ENCODE measurements at places on chromosomes 5 and 9.

- DNase-seq = no peak
These were observed 101.4 kb downstream of the PPARGC1B start for GRCh38 chr5:149831492-149831891.

DNA sequence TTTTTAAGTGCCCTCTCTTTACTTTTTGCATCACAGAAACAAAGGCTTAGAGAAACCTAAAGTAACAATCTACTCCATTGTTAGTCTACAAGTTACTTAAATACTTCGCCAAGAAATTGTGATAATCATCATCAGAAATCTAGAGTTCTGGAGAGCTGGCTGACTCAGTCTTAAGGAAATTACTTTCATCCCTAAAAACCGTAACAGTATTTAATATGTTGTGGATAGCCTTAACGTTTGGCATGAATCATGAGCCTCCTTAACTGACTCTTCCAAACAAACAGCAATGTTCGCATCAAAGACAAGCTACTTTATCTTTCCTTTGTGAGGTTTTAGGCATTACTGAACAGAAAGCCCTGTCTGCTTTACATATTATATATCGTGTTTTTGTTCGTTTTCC, 128.7 kb downstream of the NIPBL start:
- DNase-seq = no peak

DNA sequence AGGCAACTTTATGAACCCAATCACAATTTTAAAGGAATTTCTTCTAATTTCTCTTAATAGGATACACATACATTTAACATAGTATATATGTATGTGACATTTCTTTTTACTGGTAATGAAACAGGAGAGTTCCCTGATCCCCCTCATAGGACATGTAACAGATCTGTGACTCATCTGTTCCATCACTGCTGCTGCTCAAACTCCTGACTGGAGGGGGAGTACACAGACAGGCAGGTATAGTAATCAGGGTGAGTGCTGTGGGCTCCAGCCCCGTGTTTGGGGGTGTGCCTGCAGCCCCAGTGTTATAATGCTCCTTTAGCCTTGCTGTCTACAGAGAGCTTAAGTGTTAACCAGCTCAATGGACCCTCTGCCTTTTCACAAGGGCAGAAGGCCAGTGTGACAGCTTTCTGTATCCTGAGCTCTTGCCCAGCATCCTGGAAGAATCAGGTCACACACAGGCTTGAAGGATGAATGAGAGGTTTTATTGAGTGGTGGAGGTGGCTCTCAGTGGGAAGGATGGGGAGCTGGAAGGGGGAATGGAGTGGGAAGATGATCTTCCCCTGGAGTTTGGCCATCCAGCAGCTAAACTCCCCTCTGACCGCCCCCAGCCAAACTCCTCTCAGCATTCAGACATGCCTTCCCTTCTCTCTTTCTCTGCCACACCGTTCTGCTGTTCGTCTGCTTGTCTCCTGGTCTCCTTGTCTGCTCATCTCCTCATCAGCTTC, 161.3 kb downstream of the ZNF608 start:
- no peak for DNase-seq

DNA sequence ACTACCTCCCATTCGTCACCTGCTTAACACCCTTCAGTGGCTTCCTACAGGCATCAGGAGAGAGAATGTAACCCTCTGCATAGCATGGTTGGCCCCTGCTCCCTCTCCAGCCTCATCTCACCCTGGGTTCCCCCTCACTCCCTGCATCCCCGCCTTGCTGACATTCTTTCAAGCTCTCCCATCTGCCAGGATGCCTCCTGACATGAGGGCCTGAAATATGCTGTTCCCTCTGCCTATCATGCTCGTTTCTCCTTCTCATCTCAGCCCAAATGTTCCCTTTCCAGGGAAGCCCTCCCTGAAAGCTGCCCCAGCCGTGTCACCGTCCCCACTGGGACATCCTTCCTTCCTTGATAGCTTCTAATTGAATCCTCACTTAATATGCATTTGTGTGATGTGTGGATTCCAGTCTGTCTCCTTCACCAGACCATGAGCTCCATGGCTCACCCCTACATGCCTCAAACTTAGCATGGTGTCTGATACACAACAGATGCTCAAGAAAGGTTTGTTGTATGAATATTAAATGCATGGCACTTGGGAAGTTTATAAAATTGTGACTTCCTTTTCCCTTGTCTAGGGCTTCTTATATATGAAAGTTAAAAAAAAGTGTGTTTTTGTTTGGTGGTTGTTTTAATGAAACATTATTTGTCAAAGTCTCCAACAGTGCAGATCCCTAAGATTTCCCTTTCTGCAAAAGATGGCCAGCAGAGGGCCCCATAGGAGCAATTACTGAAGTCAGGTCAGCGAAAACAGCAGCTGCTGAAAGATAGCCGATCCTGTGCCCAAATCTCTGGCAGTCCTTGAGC, 7.3 kb upstream of the C5orf58 start:
- peak; percentile 45 for DNase-seq

- no peak for DNase-seq
These were observed 4.5 kb downstream of the SPARC start for GRCh38 chr5:151682240-151682639.

DNA sequence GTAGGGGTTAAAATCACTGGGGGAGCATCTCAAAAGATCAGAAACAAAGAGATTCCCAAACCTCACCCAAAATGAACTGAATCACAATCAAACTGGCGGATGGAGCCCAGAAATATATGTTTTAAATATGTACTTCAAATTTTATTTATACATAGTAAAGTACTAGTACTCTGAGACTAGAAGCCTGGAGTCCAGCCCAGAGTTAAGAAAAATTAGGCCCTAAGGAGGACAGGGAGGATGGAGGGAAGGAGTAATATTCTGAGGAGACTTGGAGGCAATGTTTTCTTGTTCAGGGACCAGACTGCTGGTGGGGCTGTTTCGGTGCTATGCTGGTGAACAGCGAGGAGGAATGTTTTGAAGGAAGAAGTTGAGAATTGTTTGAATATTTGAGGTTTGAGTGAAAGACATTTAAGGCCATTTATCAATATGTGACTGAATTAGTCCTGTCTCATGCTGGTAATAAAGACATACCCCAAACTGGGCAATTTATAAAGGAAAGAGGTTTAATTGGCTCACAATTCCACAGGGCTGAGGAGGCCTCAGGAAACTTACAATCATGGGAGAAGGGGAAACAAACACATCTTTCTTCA, 552.4 kb upstream of the DAB2 start:
- DNase-seq = no peak

DNA sequence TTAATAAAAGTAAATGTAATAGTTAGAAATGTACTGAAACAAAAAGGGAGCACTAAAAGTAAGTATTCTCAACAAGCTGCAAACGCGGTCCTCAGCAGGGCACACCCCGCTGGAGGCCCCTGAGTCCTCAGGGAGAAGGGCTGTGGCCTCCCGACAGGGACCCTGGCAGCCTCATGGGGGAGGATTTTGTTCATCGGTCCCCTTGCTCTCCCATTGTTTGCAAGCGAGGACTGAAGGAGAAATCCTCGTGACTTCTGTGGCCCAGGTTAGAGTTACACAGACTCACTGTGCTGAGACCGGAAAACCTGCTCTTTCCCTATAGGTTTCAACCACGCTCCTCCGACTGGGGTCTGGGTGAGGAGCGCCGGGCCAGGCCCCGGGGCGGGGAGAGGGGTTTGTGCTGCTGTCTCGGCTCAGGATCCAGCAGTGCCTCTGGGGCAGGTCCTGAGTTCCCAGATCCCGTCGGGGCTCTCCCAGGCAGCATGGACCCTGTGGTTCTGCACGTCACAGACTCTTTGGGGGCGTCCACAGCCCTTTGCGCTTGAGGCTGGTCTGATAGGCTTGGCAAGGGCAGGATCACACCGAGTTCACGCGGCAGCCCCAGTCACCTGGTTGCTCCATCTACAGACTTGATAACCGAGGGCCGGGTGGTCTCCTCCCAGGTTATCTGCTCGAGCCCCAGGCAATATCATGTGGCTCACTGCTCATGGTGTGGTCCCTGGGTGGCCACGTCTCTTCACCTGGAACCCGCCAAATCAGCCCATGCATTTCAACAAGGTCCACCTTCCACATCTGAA, 38.8 kb downstream of the MRPL36 start:
- DNase-seq = no peak

GRCh38 chr9:83964973-83965349, 15.1 kb downstream of the HNRNPK start:
- no peak for DNase-seq

DNA sequence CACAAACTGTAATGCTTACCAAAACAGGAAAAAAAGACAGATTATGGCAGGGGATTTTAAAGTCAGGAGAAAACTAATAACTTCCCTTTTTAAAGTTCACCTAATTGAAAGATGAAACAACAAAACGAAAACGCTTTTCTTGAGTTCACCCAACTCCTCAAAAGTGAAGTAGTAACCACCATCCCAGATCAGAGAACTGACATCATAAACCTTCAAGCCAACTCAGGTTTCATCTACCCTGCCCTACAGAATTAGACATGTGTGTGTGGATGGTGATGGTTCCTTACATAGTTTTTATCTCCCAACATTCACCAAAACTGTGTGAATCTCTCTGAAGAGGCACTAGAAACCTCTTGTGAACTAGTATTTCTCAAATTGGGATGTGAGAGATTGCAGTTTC, 195.2 kb upstream of the PTGER4 start:
- no peak for DNase-seq

DNA sequence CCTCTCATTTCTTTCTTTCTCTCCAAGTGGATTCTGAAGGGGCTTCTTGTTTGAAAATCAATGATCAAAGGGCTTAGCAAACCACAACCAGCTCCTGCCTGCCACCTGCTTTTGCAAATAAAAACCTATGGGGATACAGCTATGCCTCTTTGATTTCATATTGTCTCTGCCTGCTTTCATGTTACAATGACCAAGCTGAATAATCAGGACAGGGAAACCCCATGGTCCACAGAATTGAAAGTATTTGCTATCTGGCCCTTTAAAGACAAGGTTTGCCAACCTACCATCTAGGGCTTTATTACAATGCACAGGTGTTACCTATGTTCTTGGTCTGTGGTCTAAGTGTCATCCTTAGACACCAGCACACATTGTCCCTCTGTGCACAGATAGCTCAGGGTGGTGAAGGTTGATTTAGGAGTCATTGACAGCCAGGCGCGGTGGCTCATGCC, 28.8 kb upstream of the PLIN2 start:
- DNase-seq = no peak

GRCh38 chr9:38288502-38288901, 104.0 kb upstream of the ALDH1B1 start:
- DNase-seq = no peak

DNA sequence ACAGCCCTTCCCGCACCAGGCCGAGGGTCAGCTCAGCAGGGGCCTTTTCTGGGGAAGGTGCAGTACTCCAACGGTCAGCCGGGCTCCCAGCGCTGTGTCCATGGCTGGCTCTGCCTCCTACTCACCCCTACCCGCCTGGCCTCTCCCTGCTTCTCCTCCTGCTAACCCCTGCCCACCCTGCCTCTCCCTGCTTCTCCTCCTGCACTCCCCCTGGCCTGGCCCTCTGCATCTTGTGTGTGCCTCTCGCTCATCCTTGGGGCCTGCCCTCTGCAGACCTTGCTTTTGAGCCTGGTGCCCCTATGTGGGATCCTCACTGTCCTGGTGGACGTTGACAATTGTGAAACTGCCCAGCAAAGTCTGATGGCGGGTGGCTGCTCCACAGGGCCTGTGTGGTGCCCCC, 274.6 kb upstream of the IRX2 start:
- no peak for DNase-seq

- DNase-seq = no peak
These were observed 109.1 kb downstream of the SUSD1 start for GRCh38 chr9:112065806-112066606.

DNA sequence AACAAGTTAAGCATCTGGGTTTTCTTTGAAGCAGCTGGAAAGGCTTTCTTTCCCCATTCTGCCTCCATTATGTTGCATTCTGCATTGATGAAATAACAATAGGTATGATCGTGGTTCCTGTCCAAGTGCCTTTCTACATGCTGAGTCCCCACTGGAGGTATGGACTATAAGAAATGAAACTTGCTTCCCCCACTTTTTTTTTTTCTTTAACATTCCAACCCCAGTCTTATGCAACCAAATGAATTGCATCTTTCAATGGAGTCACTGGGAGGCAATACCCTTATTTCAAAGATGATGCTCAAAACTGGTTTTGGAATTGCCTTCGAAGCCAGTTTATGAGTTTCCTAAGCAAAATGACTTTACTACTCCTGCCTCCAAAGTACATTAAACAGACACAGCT, 58.9 kb downstream of the ARSB start:
- no peak for DNase-seq

GRCh38 chr5:123907349-123907748, 395.4 kb downstream of the CSNK1G3 start:
- no peak for DNase-seq

GRCh38 chr5:171757853-171758535, 27.6 kb upstream of the SMIM23 start:
- DNase-seq = no peak
